ENCODE measurements at places on chromosomes 3 and 15. TPM values are rescaled to one million over a fixed set of nuclear protein-coding genes. Genes with fewer than 3 reads are reported as not detected.
A peak's percentile ranks its signal among the peaks of the same experiment; 100 is the strongest.

DNA sequence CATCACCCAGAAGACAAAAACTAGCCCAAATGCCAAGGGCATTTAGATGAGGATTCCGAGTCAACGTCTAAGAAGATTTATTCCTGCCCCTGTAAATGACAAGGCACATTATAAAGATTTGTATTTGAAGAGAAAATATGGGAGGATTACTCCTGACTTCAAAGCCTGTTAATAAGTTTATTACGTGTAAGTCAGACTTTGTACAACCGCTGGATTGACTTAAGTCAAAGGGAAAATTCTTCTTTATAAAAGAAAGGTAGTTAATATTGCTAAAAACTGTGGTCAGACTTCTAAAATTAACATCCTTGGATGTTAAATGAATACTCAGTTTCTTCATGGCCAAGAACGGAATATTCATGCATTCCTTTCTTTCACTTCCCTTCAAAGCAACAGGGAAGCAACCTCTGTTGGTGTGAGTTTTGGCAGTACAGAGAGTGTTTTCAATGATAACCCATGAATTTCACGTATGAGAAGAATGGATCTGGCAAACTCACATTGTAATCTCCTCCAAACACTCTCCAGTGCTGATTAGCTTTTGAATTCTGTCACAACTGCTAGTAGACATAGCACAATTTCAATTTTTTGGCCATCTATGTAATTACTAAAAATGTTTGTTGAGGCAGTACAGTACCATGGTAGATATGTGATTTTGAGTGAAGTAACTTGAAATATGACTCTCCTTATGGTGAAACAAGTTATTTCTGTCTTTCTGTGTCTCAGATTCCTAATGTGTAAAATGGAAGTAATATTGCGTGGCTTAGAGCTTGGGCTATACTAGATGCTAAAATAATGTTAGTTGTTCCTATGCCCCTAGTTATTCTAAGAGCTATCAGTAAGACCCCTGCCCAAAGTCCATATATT is 62.0 kb downstream of the PLD1 start:
- no peak overlapping the region for H3K27ac ChIP-seq
- peaks cover 10% of the 10 kb centered on the region for H3K27me3 ChIP-seq
- no peak for DNase-seq
- H3K4me3 ChIP-seq, result no peak overlapping the region
- H3K4me1 ChIP-seq, result no peaks in the 10 kb centered on the region
- no peaks in the 10 kb centered on the region for H3K36me3 ChIP-seq

GRCh38 chr3:123764647-123765046 is 119.5 kb downstream of the MYLK start:
- DNase-seq, result no peak
- H3K36me3 ChIP-seq, result no peaks in the 10 kb centered on the region
- H3K4me3 ChIP-seq, result no peak overlapping the region
- no peak overlapping the region for H3K27ac ChIP-seq

- H3K27me3 ChIP-seq, result peaks cover 13% of the 10 kb centered on the region
- no peak for DNase-seq
- H3K36me3 ChIP-seq, result no peaks in the 10 kb centered on the region
- H3K4me1 ChIP-seq, result no peaks in the 10 kb centered on the region
- no peak overlapping the region for H3K4me3 ChIP-seq
Measured at GRCh38 chr3:107817076-107817475, 273.8 kb downstream of the CD47 start.

DNA sequence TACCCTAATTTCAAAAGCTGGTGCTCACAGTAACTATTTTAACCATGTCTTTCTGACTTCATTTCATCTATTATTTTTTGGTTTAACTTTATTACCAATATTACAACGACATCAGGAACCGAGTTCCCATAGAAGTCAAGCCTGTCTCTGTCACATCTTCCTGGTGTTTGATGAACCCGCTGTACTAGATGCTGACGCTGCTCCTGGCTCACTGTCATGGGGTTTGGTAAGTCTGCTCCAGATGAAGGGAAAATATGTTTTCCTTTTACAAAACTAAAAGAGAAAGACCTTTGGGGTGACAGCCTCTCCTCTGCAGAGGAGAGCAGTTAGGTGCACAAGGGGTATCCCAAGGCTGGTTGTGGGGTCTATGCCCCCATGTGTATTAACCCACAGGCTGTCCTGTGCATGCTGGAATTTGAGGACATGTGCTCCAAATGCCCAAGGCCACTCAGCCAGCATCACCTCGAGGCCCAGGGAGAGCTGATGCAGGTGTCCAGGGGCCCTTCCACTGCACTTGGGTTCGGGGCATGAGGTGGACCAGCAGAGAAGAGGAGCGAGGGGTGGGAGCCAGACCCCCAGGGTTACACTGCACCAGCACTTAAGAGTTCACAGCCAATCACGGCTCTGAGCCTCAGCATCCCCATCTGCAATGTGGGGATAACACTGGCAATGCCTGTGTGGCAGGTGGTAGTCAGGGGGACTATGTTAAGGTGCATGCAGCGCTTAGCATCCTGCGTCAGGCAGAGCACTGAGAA is 62.2 kb downstream of the ATP10A start:
- no peak overlapping the region for H3K27ac ChIP-seq
- H3K36me3 ChIP-seq, result peaks cover 17% of the 10 kb centered on the region
- no peaks in the 10 kb centered on the region for H3K27me3 ChIP-seq
- DNase-seq, result no peak
- no peak overlapping the region for H3K4me3 ChIP-seq

GRCh38 chr15:33059184-33059583 is 135.3 kb downstream of the FMN1 start:
- no peak overlapping the region for H3K4me3 ChIP-seq
- DNase-seq, result no peak
- H3K36me3 ChIP-seq, result no peaks in the 10 kb centered on the region
- no peak overlapping the region for H3K27ac ChIP-seq

DNA sequence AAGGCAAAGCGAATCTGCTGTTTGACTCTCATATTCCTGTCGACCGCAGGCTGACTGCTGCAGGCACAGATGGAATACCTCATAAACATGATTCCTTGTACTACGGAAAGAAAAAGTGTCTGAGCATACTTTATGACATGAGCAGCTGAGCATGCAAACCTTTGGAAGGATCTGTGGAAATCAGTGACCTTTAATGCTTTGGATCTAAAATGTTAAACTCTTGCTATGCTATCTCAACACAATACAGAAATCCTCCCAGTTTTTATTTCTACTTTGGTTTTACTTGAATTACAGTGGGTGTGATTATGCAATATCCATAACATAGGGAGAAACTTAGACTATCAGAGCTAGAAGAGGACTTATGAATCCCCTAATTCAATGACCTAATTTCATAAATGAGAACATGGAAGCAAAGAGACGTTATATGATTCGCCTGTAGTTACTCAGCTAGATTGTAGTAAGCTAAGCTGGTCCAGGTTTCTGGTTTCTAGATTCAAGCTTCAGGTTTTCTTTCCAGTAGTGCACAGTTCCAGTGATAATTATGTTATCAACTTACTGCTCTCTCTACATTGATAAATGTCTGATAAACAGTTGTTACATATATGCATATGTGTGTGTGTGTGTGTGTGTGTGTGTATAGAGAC is 127.6 kb upstream of the GBE1 start:
- no peak overlapping the region for H3K4me3 ChIP-seq
- H3K4me1 ChIP-seq, result no peaks in the 10 kb centered on the region
- H3K27ac ChIP-seq, result no peak overlapping the region
- no peaks in the 10 kb centered on the region for H3K27me3 ChIP-seq
- H3K36me3 ChIP-seq, result no peaks in the 10 kb centered on the region

DNA sequence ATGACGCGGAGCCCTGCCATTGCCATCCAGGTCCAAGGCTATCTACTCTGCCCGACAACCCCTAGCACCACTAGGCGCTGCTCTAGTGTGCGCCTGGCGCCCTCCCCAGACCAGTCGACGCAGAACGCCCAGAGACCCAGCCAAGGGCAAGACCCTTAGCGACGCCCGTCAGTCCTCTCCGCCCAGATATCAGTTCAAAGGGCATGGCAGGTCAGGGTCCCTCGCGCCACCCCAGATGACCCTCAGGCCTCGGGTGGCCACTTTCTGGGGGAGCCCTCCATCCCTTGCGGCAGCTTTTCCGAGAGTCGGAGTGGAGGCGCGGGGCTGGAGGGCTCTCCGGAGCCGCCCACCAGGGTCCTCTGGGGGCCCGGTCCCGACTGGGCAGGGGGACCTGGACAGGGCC is 371 bp upstream of the CLSTN2 start:
- peaks cover 11% of the 10 kb centered on the region for H3K4me1 ChIP-seq
- H3K27ac ChIP-seq, result no peak overlapping the region
- no peak for DNase-seq
- H3K36me3 ChIP-seq, result no peaks in the 10 kb centered on the region
- H3K4me3 ChIP-seq, result no peak overlapping the region
- peaks cover 44% of the 10 kb centered on the region for H3K27me3 ChIP-seq

- no peaks in the 10 kb centered on the region for H3K36me3 ChIP-seq
- H3K4me3 ChIP-seq, result no peak overlapping the region
- peaks cover 9% of the 10 kb centered on the region for H3K27me3 ChIP-seq
- no peaks in the 10 kb centered on the region for H3K4me1 ChIP-seq
- H3K27ac ChIP-seq, result no peak overlapping the region
- no peak for DNase-seq
Measured at GRCh38 chr15:69557020-69557706, 104.5 kb downstream of the RPLP1 start.

DNA sequence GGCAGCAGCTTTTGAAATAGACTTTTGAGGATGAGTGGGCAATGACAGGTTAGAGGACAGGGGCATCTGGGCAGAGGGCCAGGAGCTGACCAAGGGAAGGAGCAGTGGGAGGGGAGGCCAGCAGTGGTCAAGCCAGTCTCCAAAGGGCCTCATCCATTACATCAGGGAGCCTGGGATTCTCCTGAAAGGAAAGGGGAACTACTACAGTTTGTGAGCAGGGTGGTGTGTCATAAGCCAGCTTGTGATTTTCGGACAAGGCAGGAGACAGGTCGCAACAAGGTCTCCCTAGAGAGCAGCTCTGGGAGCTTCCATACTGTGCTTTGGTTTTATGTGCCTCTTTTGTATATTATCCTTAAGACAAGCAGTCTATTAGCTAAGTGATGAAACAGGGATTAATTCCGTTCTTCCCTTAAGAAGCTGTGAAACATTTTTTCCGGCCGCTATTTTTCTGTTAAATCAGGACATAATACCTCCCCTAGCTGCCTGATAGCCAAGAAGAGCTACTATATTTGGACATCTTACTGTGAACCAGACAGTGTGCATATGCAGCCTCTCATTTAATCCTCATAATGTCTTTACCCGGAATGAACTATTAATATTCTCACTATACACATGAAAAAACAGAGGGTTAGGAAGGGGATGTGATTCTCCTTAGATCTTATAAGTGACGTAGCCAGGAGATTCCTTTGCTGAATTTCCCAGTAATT is 46.4 kb downstream of the C2CD4B start:
- peaks cover 26% of the 10 kb centered on the region for H3K4me1 ChIP-seq
- H3K27ac ChIP-seq, result no peak overlapping the region
- H3K4me3 ChIP-seq, result no peak overlapping the region
- DNase-seq, result no peak

GRCh38 chr15:77959432-77959879 is 118.1 kb downstream of the TBC1D2B start:
- peak; percentile 84 for DNase-seq
- H3K4me1 ChIP-seq, result peaks cover 19% of the 10 kb centered on the region
- H3K4me3 ChIP-seq, result peak overlapping the region; percentile 39
- peaks cover 27% of the 10 kb centered on the region for H3K27me3 ChIP-seq
- no peaks in the 10 kb centered on the region for H3K36me3 ChIP-seq
- no peak overlapping the region for H3K27ac ChIP-seq

DNA sequence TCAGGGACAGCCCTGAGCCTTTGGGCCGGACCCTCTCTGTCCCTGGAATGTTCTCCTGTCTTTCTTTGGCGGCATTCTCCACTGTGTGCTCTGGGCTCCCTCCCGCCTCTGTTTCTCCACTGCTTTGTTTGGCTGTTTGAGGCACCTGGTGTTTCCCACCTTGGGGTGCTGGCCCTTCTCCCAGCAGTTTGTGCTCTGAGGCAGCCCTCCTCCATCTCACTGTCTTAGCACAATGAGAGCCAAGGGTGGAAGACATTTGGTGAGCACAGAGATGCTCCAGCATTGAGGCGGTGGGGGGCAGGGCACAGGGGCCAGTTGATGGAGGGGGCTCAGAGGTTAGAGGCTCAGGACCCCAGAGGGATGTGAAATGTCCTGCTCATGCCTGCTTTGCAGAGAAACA is 54.3 kb downstream of the RASGRF1 start:
- no peaks in the 10 kb centered on the region for H3K4me1 ChIP-seq
- H3K27ac ChIP-seq, result no peak overlapping the region
- no peak for DNase-seq
- H3K36me3 ChIP-seq, result no peaks in the 10 kb centered on the region
- H3K4me3 ChIP-seq, result no peak overlapping the region

GRCh38 chr3:123071146-123071545 is 4.3 kb downstream of the PDIA5 start:
- no peak for DNase-seq
- peaks cover 33% of the 10 kb centered on the region for H3K4me1 ChIP-seq
- no peak overlapping the region for H3K4me3 ChIP-seq
- no peak overlapping the region for H3K27ac ChIP-seq
- H3K27me3 ChIP-seq, result peaks cover 3% of the 10 kb centered on the region

DNA sequence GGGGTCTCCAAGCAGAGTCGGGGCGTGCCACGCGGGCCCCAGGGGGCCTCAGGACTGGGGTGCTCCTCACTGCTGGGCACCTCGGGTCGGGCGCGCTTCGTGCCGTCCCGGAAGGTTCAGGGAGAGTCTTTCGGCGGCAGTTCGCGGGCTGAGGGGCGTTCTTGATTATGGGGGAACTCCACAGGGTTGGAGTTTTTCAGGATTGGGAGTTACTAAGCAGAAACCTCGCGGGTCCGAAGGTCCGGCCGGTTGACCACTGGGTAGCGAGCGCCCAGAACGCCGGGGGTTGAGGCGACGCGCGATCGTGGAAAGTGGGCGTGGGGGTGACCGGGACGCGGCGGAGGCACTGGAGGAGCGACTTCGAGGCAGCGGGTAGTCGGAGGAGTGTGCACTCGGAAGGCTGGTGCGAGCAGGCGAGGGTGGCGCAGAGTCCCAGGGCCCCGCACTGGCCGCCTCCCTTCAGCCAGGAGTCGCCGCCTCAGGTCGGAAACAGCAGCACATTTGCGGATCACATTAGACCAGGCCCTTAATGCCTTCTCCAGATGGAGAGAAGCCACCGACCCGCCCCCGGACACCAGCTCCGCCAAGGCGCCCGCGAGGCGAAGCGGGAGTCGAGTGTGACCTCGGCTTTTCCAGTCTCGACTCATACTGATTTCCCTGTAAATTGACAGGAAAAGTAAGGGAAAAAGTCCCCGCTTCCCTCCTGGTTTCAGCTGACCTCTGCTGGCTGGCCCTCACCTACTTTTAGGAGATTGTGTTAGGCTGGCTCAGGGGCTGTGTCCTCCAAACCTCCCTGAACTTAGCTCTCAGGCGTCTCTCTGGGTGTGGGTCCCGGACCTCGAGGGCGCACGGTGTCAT is 685 bp downstream of the ADAMTSL3 start:
- no peak overlapping the region for H3K4me3 ChIP-seq
- H3K27me3 ChIP-seq, result peaks cover 14% of the 10 kb centered on the region
- no peak for DNase-seq
- no peaks in the 10 kb centered on the region for H3K36me3 ChIP-seq
- no peak overlapping the region for H3K27ac ChIP-seq

Gene NANOGP8
- not detected for total RNA-seq

Gene CCRL2
- total RNA-seq, result 10.1 TPM

Gene ALAS1
- 57.7 TPM for total RNA-seq
